ENCODE measurements at places on chromosomes 5 and 9.

DNA sequence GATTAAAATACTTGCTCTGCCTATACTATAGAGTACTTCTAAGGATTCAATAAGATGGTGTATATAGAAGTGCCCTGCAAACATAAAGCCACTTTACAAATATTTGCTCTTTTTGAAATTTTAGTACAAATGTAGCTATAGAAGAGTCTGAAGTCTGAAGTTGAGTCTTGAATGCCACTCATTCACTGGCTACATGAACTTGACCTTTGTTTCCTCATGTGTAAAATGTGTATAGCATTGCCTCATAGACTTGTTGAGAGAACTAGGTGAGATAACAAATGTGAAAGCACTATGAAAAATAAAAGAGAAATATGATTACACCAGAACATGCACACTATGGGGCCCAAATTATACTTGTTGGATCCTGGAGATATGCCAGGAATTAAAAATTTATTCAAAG, 244.7 kb downstream of the SEC61B start:
- no peak for DNase-seq

- no peak for DNase-seq
Measured at GRCh38 chr5:125863579-125863978, 559.6 kb upstream of the GRAMD2B start.

DNA sequence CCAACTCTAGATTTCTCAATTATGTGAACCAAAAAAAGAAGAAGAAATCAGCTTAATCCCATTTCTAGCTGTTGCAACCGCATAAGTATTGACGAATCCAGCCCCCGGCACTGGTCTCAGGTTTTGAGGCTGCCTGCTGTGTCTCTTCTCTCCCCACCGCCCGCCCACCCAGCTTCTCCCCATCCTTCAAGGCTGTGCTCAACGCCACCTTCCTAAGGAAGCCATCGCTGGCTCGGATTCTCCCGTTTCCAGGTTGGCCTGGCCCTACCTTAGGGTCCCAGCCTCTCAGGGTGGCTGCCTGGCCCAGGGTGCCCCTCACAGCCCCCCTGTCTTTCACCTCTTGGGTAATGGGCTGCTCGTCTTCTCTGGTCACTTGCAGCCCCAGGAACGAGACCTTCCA, 77.8 kb downstream of the HRH2 start:
- DNase-seq, result no peak

DNA sequence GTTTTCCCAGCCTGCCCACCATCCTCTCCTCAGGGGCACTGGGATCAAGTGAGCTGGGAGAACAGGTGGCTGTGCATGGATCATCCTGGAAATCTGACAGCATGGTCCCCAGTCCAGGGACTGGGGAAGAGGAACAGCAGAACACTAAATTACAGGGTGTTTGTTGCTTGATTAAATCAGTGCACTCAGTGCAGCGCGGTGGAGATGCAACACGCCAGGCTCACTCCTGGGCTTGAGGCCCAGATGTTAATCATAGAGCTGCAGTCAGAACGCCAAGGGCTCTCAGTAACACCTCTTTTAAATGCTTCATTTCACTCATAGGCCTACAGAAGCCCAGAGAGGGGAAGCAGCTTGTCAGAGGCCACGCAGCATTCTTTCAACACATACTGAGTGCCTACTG, 14.2 kb upstream of the LARP1 start:
- DNase-seq, result no peak

DNA sequence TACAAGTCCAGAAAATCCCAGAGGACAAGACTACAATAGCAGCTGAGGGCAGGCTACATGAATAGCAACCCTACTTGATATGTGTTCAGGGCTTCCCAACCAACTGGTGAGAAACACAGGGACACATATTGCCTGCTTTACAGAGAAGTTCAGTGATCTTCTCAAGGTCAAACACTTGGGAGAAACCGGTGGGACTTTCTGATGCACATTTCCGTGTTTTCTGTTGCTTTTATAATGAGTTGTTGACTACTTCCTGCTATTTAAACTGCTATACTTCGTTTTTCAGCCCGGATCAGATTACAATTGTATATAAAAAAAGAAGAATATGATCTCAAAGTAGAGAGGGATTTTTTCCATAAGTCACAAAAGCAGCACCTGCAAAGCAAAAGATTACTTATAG, 175.1 kb downstream of the SNX18 start:
- DNase-seq, result no peak

DNA sequence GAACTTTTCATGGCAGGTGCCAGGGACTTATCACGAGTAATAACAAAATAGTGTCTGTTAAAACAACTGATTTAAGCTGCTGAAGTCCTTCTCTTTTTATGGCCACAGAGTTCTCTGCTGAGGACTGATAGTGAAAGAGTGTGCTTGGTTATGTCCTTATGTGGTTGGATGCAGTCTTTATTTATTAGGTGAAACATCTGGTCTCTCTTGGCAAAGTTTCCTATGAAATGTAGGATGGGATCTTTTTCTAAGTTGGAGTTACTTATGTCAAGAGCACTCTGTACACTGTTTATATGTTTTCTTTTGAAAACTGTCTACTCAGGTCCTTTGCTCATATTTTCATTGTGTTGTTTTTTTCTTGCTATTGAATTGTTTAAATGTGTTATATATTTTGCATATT, 1816.1 kb upstream of the C9orf72 start:
- no peak for DNase-seq

DNA sequence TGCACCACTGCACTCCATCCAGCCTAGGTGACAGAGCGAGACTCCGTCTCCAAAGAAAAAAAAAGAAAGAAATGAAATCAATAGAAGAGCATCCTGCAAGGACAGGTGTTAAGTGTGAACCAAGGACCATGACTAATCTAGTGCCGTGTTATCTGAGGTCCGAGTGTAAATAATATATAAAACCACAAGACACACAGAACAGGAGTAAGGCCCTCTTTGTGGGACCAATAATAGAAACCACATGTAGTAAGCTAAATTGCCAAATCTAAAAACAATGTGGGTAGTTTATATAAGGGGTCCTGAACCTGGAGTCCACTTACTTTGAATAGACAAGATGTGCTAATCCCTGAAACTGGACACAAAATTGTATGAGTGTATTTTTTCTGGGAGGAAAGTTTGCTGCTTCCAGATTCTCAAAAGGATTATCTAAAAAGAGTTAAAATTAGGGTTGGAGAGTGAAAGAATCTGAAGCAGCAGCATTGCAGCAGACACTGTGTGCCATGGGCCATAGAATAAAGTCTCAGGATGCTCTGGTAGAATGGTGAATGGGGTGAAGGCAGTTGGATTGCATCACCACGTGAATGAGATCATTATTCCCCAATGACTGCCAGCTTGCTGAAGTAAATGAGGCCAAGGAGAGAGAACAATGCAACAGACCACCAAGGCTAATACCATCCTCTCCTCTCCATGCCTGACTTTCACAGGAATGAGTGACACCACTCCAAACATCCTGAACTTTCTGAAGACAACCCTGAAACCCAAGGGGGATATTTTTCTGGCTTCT, 222.7 kb downstream of the DCP2 start:
- DNase-seq, result no peak

- DNase-seq, result no peak
Measured at GRCh38 chr5:122163121-122164069, 34.0 kb downstream of the ZNF474 start.

GRCh38 chr5:135835766-135836165, 1.3 kb downstream of the SLC25A48 start:
- no peak for DNase-seq

DNA sequence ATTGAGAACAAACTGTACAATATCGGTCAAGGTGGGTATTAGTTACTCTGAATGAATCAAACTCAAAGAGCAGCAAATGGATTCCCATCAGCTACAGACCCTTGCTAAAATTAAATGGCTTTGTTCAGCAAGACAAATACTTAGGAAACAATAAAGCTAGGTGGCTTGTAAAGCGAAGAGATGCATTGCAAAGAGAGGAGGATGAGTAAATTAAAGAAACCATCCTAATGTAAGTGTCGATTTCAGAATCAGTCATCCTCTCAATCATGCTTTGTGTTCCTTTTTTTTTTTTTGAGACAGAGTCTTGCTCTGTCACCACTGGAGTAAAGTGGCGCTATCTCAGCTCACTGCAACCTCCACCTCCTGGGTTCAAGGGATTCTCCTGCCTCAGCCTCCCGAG, 359.2 kb upstream of the ZNF462 start:
- DNase-seq, result no peak

GRCh38 chr5:14326035-14326903, 183.1 kb downstream of the TRIO start:
- peak; percentile 36 for DNase-seq

DNA sequence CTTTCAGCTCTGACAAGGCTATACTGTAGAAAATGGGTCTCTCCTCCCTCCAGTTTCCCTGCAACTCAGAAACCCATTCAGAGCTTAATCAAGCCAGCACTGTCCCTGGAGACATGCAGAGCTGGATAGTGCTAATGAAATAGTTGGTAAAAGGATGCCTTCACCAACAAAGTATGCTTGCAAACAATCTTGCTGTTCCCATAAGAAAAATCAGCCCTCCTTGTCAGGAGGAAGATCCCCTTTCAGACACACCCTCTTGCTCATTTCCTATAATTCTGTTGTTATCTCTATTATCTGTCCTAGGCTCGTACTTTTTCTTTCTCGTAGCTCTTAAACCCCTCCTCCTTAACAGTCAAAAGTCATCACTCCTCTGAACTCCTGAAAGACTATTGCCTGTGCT, 9.9 kb upstream of the OSMR start:
- no peak for DNase-seq

DNA sequence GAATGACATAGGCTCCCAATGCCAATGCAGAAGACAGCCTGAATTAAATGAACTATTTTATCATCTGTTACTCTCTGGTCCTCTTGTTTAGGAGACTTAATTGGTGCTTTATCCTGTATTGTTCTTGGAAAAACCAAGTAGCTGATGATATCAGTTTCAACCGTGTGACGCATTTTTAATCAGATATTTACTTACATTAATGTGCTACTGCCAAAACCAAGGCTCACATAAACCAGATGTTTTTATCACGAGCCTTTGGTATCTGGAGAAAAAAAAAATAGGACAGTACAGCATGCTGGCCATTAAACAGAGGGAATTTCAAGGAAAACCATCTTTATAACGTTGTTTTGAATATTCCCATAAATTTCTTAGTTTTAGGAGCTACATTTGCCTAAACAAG, 90.1 kb downstream of the ICE1 start:
- DNase-seq, result no peak

DNA sequence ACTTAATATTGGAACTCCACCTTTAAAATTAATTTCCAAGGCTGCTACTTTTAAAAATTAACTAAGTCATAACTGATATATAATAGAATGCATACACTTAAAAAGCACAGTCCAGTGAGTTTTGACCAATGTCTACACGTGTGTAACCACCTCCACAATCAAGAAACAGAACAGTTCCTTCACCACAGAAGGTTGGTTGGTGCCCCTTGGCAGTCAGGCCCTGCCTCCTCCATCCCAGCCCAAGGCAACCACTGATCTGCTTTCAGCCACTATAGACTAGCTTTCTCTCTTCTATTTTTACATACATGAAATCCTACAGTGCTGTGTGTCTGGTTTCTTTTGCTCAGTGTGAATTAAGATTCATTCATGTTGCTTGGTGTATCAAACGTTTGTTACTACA, 215.2 kb downstream of the CRB2 start:
- no peak for DNase-seq

GRCh38 chr5:34521628-34522290, 134.4 kb upstream of the RAI14 start:
- no peak for DNase-seq

GRCh38 chr5:151461312-151461711, 13.9 kb downstream of the SLC36A1 start:
- DNase-seq, result no peak

GRCh38 chr5:121152411-121152810, 688.3 kb downstream of the PRR16 start:
- no peak for DNase-seq

GRCh38 chr5:99037668-99038067, 108.9 kb upstream of the CHD1 start:
- no peak for DNase-seq
